ENCODE measurements at places on chromosomes 1 and 21. TPM values are rescaled to one million over a fixed set of nuclear protein-coding genes. Genes with fewer than 3 reads are reported as not detected.
A peak's percentile ranks its signal among the peaks of the same experiment; 100 is the strongest.

GRCh38 chr1:109089242-109090015, 1.1 kb upstream of the TMEM167B start:
- no peak for DNase-seq

GRCh38 chr1:17052038-17052437, 1.8 kb downstream of the SDHB start:
- DNase-seq, result no peak

DNA sequence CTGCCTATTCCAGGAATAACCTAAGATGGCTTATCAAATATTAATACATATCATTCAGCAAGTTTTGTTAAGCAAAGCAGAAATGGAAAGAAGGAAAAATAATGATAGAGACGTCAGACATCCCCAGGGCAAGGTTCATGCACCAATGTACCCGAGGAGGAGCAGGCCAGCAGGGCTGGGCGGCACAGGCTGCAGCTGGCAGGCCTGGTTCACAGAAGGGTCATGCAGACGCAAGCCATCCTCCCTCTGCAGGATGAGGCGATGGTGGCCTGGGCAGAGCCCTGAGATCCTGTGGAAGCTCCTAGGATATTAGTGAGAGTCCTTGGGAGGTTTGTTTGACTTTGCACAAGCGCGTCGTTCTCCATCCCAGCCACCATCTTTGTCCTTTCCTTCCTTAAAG, 30.0 kb downstream of the BATF3 start:
- no peak for DNase-seq

- no peak for DNase-seq
These were observed 101.4 kb upstream of the PDE4B start for GRCh38 chr1:65691152-65691900.

- peak; percentile 86 for DNase-seq
These were observed 636 bp upstream of the CAMK2N1 start for GRCh38 chr1:20486457-20487235.

GRCh38 chr1:208243527-208243966, 637 bp downstream of the PLXNA2 start:
- peak; percentile 53 for DNase-seq

The PHC2 gene
- total RNA-seq, result 81.3 TPM

The CNR2 gene
- total RNA-seq, result not detected

The FCGR3B gene
- total RNA-seq, result 2.1 TPM

Data from suprapubic skin (tissue), 4 donors.